ENCODE measurements at places on chromosomes 2 and 18.

- no peak for DNase-seq
Measured at GRCh38 chr2:16654833-16655444, 10.7 kb downstream of the CYRIA start.

DNA sequence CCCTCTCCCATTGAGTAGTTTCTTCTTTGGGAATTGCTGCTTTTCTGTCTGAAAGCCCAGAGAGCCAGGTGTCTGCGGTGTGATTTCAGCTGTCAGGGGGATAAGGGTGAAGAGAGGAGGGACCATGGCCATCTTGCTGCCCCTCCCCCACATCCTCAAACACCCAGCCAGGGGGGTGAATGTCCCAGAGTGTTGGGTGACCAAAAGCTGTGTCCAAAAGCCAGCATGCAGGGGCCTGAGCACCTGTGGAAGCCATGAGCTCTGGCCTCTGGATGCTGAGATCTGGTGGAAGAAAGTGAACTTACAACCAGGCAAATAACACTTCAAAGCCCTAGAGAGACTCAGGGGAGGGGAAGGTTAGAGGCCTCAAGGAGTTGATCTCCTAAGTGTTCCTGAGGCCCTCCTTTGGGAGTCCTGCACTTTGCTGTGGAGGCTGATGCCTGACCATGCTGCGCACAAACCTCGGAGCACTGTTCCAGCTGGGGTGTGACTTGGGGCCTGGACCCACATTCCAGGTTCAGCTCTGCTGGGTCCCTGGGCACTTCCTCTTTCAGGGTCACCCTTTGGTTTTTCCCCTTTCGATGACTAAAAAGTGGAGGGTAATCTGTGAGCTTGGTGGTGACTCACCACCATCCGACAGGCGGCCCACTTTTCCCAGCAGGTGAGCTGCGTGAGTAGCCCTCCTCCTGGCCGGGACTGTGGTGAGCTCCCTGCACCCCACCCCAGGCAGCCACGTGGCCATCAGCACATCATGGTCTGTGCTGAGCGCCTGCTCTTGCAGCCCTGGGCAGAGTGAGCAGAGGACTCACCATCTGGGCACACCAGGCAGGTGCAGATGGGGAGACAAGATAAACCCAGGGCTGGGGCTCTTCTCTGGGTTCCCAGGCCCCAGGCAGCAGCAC is 66.8 kb upstream of the FOSL2 start:
- peak; percentile 33 for DNase-seq

- DNase-seq, result no peak
Measured at GRCh38 chr2:241111440-241111805, 9.3 kb upstream of the MTERF4 start.

- DNase-seq, result no peak
Measured at GRCh38 chr18:22710673-22711191, 222.4 kb upstream of the RBBP8 start.

DNA sequence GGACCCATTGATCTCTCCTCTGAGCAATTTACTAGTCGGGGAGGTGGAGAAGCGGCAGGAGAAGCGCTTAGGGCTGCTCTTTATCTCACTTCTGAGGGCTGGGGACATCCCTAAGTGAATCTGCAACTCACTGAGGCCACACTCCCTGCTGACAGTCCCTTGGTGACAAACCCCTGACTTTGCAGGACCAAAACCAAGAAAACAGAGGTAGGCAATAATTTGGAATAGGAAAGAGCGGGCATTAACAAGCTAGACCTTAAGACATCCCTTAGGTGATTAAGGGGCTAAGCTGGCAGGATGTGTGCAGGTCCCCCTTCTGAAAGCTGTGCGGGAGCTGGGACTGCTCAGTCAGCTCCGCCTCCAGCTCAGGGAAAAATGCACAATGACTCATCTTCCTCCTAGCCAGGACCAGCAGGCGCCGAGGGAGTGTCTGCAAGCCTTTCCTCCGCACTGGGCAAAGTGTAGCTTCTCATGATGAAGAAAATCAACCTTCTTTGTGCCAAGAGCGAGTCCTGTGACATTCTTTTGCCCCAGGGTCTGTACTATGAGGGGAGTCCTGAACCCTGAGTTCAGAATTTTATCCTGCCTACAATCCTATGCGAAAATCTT is 63.3 kb downstream of the BOD1L2 start:
- no peak for DNase-seq

DNA sequence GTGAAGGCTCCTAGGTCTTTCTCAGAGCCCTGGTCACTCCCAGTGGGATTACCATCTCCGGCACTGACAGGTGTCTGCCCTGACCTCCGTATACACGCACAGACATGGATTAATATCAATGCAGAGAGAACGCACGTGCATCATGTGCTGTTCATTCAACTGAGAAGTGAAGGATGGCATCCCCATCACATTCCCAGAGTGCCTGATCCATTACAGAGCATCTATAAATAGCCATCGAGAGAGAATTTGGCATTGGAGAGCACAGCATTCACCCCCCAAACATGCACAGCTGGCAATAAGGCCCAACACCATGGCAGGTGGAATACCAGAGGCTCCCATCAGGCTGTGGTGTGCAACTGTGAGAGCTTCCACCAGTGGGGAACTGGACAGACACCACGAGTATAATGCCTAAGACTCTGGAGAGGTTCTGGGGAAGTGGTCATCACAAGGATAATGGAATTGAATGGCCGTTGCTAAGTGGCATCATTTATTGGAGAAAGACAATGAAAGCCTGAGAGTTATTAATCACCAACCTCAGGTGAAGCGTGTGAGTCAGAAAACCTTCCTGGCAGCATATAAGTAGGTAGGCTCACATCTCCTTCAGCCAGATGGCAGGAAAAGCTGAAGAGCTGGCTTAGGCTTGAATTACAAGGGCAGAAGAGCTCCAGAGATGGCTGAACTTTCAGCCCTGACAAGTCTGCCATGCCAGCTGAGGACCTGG is 244.5 kb upstream of the ID2 start:
- no peak for DNase-seq

DNA sequence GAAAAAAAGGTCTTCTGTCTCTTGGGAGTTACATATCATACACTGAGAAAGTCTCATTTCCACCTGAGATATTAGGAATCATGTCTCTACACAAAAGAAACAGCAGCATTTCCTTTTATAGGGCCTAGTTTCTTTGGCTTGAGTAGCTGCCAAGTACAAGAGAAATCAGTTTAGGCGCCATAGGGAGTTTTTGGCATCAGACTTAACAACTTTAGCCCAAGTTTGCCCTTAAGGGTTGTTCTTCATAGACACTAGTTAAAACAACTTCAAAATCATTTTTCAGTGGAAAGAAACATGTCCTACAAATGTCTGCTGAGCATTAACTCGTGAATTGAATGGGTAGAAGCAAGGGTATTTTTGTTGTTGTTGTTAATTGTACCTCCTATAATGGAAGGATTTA is 587.0 kb upstream of the DSEL start:
- no peak for DNase-seq

GRCh38 chr2:184444217-184444616 is 154.1 kb upstream of the ZNF804A start:
- DNase-seq, result no peak

DNA sequence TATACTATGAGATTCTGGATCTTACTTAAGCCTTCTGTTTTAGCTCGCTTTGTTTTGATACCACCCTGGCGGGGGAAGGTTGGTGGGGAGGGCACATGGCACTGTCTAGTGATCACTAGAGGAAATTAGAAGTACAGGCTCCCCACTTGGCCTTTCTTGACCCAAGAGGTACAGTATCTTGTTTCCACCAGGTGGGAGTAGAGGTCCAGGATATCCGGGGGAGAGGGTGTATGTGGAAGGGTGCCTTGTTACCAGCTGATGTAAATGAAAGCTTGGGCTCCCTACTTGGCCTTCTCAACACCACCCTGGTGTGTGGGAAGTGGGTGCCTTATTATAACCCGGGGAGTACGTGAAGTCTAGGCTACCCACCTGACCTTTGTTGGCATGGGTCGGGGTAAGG is 7.5 kb downstream of the GALNT1 start:
- DNase-seq, result no peak

- no peak for DNase-seq
Measured at GRCh38 chr2:107063228-107063627, 177.3 kb upstream of the ST6GAL2 start.

Data from activated T-cell treated with anti-CD3 and anti-CD28 coated beads for 48 hours (primary cell).